ENCODE measurements at places on chromosomes 2 and 18.
A peak's percentile ranks its signal among the peaks of the same experiment; 100 is the strongest.

- no peak for DNase-seq
Observed at GRCh38 chr2:11073251-11073650, 82.0 kb upstream of the SLC66A3 start.

GRCh38 chr2:109335631-109336176, 206.7 kb downstream of the SH3RF3 start:
- no peak for DNase-seq

GRCh38 chr2:15591373-15591691, 336 bp upstream of the DDX1 start:
- DNase-seq, result no peak

- DNase-seq, result no peak
Observed at GRCh38 chr2:108573061-108573460, 38.8 kb downstream of the LIMS1 start.

- no peak for DNase-seq
Observed at GRCh38 chr2:88247531-88247930, 77.4 kb downstream of the THNSL2 start.

DNA sequence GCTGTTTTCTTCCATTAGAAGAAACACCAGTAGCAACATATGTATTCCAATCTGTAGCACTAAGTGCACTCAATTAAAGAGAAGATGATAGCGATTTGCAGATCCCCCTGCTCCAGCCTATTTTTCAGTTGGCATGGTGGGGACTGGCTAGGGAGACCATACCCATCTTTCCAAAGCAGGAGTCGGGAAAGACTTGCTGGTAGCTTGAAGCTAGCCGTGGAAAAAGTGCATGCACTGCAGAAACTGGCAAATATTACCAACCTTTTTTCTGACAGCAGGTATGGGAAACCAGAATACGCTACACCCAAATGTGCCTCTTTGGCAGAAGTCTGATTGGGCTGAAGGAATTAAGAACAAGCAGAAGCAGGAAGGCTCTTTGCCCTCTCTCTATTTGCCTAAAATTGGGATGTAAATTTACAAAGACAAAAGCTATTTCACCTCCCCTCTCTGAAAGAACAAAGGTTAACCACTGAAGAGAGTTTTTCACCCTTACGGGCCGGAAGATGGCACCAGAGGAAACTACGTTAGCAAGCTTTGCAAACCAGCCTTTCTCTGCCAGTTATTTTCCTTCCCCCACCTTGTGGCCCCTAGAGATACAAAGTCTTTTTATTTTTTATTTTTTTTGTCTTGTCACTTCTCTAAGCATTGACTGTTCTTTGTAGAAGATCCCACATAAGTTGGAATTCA, 273.1 kb downstream of the DLGAP1 start:
- no peak for DNase-seq

DNA sequence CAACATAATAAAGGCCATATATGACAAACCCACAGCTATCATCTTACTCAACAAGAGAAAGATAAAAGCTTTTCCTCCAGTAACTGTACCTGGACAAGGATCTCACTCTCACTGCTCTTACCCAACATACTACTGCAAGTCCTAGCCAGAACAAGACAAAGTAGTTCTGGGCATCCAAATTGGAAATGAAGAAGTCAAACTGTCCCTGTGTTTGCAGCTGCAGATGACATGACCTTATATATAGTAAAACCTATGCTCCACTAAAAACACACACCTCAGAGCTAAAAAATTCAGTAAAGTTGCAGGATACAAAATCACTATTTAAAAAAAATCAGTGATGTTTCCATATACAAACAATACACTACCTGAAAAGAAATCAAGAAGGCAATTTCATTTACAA, 32.2 kb downstream of the USP34 start:
- DNase-seq, result no peak

DNA sequence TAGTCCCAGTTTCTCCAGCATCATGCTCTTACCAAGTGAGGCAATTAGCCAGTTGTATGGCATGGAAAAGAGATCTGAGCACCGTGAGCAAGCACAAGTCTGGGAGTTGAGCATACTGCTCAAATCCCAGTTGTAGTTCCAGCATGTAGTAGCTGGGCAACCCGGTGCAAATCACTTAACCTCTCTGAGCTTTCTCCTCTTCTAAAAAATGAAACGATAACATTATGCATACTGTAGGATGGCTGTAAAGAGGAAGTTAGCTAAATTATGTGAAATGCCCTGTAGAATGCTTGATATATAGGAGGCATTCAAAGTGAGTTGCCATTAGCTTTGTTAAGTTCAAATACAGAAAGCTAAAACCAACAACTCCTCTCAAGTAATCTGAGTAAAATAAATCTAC, 164.0 kb upstream of the ZEB2 start:
- DNase-seq, result no peak

DNA sequence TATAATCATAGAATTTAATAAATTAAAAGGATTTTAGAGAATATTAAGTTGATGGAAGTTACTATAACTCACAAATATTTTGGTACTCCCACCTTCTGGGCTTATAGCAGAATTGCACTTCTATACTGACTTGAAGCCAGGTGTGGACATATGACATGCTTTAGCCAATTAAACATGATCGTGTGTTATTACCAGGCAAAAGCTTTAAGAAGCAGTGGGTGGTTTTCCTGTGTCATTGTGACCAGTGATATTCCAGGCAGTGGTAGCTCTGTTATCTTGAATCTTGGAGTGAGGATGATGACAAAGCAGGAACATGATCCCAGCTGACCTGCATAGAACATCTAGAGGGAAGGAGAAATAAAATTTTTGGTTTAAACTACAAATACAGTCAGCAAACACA, 370.9 kb upstream of the ZEB2 start:
- no peak for DNase-seq

DNA sequence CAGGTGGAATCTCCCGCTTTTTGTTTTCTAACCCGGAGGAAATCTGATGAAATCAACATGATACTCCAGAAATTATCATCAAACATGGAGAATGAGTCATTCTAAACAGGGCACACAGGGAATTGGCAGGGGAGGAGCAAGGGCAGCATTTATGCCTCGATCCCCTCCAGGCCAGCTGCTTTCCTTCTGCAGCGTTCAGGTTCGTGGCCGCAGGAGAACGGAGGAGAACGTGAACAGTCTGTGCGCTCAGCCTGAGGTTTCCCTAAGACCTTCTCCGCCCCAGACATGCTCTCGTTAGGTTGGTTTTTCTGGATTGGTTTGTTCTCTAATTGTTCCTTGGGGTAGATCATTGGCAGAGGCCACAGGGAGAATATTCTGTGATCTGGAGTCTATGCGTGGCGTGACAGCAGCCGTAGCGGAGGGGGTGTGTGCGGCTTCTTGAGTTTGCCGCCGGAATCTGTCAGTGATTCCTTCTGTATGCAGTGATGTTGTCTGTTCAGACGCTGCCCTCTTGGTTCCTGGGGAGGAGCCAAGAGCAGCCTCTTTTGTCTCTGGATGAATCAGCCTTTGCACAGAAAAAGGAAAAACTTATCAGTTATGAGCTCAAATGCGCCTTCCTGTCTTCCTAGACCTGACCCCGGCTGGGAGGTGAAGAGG, 75.9 kb downstream of the SH3BP4 start:
- no peak for DNase-seq

DNA sequence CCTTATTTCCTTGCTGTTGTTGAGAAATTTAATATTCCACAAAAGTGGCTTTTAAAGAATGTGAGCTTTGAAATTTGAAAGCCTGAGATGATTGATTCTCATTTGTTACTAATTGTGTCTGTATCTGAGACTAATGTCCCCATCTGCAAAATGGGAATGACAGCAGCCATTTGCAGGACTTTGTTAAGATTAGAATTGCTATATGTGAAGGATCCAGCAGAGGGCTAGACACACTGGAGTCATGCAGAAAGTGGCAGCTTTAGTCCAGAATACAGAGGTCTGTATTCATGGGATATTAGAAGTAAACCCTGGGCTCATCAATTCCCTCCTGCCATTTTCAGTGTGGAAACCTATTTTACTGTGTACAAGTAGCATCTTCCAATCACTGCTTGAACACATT, 296.5 kb upstream of the GYPC start:
- DNase-seq, result no peak

DNA sequence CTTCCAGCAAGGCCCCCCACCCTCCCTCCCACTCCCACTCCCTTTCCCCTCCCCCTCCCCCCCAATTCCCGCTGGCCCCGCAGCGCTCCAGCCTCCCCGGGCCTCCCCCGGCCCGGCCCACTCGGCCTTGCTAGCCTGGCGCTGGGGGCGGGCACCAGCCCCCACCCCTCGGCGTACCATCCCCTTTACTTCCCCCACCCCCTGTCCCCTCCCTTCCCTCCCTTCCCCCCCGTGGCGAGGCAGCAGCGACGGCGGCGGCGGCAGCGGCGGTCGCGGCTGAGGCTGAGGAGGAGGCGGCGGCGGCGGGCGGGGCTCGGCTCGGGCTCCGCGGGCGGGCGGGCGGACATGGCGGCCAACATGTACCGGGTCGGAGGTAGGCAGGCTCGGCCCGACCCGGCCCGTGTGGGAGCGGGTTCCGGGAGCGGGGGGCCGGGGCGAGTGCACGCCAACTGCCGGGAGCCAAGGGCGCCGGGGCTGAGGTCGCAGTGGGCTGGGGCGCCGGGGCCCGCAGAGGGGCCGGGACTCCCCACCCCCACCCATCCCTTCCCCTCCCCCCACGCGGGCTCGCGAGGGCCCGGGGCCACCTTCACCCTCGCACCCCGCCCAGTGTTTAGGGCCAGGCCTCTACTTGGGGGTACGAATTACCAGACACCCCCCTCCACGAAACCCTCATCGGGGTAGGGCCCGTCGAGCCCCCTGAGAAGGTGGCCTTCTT, at the start of gene MTA3:
MTA3 (plus strand) TSS at position 232 of the 715 bp plus-strand sequence; CDS start at position 346, 114 bp downstream.
- peak; percentile 63 for DNase-seq
